COLO829 (cell line): ENCODE measurements at places on chromosomes 1 and 21.

DNA sequence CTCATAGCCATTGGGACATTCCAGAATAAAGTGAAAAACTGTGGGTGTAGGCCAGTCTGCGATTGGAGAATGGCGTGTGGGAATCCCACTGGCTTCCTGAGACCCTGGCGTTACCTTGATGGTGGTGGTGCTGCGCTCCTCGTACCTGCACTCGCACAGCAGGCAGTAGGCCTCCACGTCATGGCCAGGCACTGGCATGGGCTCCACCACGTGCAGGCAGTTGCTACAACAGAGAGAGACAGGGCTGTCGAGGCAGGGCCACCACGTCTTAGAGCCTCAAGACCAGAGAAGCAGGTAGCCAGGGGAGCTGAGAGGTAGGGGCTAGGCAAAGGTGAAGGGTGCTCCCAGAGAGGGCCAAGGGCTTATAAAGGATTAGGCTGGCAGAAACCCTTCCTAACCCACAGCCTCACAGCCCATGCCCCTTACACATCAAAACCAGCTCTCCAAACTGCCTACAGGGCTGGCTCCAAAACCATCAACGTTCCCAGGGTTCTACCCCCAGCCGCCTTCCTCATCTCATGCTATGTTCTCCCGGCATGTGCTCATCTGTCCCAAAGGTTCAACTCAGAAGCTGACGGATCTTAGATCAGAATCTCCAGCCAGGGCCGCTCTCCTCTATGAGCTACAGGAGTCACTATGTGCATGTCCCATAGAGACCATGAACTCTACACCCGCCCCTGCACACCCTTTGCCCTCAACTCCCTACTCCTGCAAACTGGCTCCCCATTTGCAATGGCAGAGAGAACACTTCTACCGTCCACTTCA lies 7.5 kb downstream of the TMEM9 start:
- DNase-seq: no peak

DNA sequence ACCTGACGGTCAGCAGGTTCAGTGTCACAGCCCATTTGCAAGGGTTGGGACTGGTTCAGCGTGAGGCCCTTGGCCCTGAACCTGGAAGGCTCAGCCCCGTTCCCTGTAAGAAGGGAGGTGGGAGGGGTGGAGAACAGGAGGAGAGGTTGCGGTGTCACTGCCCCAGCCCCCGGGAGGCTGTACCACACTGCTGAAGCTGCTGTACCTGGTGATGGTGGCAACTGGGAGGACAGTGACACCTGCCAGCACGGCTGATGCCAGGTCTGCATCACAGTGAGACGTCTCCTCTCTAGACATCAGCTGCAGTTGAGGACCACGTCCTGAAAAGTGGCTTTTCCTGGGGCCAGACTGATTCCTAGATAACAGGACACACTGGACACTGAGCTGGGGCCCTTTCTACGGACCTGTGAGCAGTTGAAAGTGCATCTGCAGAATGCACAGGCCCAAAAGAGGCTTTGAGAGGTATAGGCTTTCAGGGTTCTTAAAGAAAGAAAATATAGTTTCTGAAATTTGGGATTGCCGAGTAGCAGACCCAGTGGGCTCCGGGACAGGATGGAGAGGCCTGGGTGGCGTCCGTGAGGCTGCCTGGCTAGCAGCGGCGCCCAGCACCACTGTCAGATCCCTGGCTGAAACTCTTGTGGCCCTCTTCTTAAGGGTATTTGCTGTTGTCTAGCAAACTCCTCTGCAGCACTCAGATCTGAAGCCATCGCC lies 47.7 kb downstream of the COQ8A start:
- no peak for DNase-seq

DNA sequence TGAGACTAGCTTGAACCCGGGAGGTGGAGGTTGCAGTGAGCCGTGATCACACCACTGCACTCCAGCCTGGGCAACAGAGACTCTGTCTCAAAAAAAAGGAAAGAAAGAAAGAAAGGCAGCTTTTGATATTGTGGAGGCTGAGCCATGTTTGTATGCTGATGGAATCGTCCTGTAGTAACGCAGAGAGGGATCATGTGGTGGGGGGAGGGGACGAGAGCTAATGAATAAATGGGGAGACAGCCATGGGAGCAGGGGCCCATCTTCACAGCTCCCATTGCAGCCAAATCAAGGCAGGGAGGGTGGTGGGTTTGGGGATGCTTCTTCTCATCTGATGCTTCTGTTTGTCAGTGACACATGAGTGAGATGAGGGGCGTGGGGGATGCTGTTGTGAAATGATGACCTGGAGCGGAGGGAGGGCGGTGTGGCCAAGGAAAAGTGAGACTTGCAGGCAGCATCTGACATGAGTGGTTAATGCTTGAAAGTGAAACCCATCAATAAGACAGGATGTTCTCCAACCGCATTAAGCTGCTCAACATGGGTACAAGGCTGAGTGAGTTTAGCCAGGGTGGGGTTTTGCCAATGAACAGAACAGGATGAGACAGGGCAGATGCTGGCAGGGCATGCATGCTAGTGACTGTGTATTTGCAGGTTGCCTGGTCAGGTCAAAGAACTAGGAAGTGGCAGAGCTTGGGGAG lies 16.7 kb downstream of the SPATA21 start:
- no peak for DNase-seq

- DNase-seq: no peak
Measured at GRCh38 chr1:153540394-153541361, at the start of gene S100A5. Gene S100A5, minus strand, starts transcription at chr1:153540934. Its CDS starts 743 bp downstream, at chr1:153540191.

DNA sequence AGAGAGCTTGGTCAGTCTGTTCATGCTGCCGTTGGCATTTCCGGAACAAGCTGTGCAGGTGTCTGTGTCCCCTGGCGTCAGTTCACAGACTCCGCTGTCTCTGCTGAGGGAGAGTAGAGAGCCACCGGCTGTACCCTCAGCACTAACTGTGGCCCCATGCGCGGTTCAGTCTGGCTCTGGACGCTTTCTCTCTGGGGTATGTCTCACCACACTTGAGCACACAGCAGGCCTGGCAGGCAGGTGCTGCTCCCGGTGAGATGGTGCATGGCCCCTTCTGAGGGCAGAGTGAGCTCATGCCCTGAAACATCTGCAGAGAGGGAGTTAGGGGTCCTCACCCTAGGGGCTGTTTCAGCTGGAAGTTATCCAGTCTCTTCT lies 60.0 kb upstream of the TLR5 start:
- DNase-seq: no peak

DNA sequence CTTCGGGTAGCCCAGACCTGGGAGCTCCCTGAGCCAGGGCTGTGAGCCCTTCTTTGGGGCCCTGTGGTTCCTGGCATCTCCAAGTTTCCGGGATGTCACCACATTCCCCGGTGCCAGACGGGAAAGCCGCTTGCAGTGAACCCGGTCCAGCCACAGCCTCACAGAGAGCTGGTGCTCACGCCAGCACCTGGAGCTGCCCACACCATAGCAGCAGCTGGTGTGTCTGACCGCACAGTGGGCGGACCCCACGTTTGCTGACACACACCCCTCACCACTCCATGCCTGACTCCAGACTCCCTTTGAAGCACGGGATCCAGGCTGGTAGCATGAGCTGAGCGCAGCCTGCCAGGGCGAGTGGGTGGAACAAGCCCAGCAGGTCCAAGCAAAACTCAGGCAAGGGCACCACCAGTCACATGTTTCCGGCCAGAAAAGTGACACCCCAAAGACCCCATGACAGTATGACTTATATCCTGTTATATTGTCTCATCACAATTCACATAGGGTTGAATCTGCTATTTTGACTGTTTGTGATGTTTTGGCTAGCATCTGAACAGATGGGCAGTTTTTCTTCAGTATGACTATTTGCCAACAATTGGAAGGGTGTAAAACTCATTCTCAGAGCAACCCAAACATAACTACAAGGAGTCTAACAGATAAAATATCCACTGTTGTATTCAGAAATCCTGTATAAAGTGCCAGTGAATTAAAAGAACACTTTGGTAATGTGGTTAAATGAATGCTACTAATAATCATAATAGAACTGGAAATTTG lies 285.4 kb downstream of the SMYD3 start:
- no peak for DNase-seq

DNA sequence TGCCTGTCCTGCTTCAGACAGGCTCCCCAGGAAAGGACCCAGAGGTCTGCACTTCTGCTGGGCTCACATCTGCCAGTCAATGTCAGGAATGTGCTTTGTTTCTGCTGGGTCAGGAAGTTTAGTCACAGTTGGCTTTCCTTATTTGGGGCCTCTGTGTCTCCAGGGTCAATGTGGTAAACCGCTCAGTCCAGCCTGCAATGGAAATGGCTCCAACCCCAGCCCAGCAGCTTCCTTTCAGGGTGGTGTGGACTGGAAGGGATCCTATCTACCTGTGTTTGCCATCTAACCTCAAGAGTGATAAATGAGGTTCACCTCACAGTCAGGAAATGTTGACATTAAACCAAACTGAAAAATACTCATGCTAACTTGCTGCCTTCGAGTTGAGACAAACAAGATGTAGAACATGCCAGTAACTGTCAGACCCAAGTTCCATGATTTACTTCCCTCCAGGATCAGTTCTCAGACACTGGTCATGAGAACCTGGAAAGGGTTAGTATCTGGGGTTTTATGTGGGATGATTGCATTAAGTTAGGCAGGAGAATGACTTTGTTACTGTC lies 20.3 kb downstream of the ENO1 start:
- no peak for DNase-seq
